ENCODE measurements at places on chromosomes 7 and 10. TPM values are rescaled to one million over a fixed set of nuclear protein-coding genes. Genes with fewer than 3 reads are reported as not detected.

ACSM6 gene
- total RNA-seq = not detected

SPDYE6 gene
- total RNA-seq = not detected

TECPR1 gene
- total RNA-seq = 42.1 TPM

SLC26A5 gene
- total RNA-seq = not detected

PKD2L1 gene
- total RNA-seq = not detected

LRRN3 gene
- total RNA-seq = 4.6 TPM

ZNF425 gene
- total RNA-seq = 1.4 TPM

PUS7 gene
- total RNA-seq = 34.3 TPM

AZGP1 gene
- not detected for total RNA-seq

GDF10 gene
- not detected for total RNA-seq

WDFY4 gene
- total RNA-seq = not detected

DNA sequence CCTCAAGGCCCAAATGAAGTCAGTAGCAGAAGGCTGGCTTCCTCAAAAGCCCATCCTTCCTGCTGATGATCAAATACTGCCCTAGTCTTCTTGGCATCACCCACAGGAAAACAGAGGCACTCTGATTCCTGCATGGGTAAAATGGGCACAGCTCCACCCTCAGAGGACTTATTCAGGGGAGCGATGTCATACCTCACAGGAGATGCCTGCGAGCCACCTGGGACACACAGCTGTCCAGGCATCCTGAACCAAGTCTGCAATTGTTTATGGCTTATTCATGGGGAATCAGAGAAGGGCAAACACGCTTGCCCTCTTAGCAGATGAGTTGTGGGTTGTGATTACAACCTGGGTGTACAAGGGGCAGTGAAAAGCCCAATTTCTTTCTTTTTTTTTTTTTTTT, 22.0 kb upstream of the LMTK2 start:
- no peak for DNase-seq

- DNase-seq = no peak
Measured at GRCh38 chr7:105210721-105211205, 178.0 kb downstream of the SRPK2 start.

DNA sequence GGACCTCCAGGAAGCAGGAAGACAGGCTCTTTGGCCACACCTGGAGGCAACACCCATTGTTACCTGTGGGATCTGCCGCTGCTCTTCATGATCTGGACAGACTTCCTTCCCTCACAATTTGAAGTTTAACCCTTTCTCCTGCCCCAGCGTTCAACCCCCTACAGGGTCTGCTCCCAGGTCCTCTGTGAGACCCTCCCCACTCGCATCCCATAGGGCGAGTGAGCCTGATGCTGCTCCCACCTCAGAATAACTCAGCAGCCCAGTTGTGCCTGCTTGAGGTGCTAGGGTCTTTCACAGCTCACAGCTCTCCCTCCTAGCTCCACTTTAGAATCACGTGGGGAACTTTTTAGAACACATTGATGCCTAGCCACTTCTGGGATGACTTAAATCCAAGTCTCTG, 61.8 kb upstream of the C10orf90 start:
- no peak for DNase-seq

DNA sequence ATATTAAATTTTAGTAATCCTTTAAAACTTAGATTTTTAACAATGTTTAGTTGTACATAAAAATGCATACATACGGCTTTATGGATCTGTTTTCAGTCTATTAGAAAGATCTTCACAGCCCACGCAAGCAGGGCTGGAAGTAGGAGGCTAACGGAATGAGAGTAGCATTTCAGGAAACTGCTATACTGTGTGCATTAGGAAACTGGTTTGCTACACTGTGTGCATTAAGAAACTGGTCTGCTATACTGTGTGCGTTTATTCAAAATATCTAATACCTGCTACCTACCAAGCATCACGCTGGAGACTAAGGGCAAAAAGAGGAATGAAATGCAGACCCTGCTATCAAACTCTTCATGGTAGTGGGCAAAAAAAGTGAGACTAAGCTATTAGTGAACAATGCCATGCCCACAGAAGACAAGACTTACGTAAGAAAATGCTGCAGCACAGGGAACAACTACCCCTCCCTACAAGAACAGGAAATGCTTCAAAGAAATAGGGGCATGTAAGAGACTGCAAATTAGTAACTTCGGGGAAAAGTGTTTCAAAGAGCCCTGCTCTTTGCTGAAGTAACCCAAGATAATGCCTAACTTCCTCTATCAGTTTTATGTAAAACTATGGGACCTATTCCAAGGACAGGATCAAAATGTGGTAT, 11.3 kb downstream of the RAB11FIP2 start:
- DNase-seq = no peak

GRCh38 chr10:78407009-78407711, 373.5 kb downstream of the RPS24 start:
- peak; percentile 74 for DNase-seq

DNA sequence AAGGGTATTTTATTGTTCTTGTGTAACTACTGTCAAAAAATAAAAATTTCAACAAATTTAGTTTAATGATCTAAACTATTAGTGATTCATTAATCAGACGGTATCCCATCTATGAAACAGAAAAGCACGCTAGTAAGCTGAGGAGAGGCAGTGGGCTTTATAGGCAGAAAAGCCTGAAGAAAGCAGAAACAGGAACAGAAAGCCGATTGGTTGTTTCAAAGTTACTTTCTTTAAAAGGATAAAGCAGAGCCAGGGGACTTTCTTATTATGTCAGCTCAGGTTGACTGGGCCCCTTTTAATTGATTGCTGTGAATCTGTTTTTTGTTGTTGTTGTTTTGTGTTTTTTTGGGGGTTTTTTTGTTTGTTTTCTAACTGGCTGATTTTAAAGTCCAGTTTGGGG, 105.5 kb downstream of the TES start:
- no peak for DNase-seq

- DNase-seq = no peak
Measured at GRCh38 chr10:45453639-45454255, 79.7 kb downstream of the ALOX5 start.

DNA sequence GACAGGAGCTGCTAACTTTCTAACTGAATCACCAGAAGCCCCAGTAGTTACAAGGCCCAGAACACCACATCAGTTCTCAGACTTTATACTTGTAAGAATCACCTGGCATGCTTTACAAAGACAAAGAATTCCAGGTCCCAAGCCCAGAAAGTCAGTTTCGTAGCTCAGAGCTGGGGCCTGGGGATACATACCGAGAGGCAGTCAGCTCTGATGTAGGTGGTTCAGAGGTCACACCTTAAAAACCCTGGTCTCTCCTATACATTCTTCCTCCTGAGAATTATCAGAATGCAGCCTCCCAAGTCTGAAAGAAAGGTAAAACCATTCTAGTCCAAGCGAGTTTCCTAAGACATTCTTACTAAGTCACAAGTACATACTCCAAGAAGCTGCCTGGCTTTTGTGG, 2.3 kb downstream of the GRB10 start:
- no peak for DNase-seq

DNA sequence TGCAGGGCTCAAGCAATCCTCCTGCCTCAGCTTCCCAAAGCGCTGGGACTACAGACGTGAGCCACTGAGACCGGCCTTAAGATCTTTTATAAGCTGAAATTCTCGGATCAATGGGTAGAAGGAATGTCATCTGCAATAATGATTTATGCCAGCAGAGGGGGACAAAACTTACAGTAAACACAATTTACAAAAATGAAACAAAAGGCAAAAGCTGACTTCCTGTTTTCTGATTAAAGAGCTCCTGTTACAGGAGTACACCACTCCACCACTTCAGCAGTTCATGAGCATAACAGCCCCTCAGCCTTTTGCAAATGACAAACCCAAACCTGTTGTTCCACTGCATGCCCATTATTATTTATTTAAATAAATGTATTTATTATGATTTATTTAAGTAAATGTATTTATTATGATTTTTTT, 88.5 kb upstream of the ATP6V0A4 start:
- DNase-seq = peak; percentile 68

DNA sequence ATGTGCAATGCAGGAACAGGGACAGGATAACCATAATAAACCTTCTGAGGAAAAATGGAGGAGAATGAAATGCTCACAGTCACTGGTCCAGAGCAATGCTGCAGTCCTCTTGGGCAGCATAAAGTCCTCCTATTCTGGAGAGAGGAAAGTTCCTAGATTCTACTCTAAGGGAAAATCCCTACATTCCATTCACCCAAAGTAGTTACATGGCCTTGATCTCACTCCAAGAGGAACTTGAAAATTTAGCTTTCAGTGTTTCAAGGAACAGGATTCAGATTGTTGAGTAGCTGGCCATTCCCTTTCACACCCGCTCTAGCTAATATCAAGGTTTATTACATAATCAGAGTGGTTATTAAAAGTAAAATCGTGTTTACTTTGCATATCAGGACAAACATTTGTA, 168.3 kb downstream of the CHRM2 start:
- no peak for DNase-seq

- DNase-seq = no peak
Measured at GRCh38 chr10:31018962-31019361, 12.7 kb downstream of the ZNF438 start.

GRCh38 chr10:26801831-26802230, 58.9 kb downstream of the ABI1 start:
- DNase-seq = no peak

GRCh38 chr7:137462847-137463246, 119.3 kb upstream of the PTN start:
- no peak for DNase-seq

GRCh38 chr10:88966797-88967196, 14.2 kb upstream of the ACTA2 start:
- DNase-seq = no peak

DNA sequence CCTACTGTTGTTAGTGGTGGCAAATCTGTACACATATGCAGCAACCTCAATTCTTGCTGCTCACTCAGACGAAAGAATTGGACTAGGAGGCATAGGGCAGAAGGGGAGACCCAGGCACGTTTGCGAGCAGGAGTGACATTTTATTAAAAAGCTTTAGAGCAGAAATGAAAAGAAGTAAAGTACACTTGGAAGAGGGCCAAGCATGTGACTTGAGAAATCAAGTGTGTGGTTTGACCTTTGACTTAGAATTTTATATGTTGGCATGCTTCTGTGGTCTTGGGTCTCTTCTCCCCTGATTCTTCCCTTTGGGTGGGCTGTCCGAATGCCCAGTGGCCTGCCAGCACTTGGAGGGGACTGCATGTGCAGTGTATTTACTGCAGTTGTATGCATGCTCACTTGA, 205.5 kb upstream of the SEMA3D start:
- no peak for DNase-seq

DNA sequence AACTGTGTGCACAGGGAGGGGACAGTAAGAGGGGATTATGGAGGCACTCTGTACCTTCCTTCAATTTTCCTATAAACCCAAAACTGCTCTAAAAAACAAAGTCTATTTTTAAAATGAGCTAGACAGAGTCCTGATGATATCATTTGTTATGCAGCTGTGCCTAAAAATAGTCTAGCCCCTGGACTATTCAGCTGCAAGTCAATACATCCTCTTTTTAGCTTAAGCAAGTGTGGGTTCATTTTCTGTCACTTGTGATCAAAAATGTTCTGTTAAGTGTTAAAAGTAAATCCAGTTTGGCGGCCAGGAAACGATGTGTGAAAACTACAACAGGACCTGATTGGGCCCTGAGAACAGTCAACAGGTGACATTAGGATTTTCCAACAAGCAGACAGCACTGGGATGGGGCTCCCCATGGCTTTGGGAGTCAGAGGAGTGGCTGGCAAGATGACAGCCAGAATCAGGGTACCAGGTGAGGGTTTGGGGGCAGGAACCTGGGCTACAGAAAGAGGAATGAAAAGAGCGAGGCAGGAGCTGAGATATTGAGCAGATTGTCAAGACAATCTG, 33.9 kb downstream of the FAM107B start:
- DNase-seq = no peak

DNA sequence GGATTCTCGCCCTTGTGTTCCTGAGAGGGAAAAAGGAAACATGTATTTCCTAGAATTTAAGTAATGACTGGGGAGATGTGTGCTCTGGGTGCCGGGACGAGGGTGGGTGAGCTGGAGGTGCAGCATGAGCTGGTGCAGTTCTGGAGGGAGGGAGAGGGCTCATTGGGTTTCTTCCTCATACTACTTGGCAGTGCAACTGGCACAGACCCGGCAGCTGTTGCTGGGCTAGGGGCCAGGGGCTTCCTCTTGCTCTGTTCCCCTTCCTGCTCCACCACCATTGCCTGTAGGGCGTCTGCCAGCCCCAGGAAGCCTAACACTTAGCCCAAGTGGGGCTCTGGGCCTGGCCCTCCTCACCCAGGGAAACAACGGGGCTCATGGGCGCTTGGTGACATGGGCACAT, 5.9 kb downstream of the RET start:
- DNase-seq = no peak

GRCh38 chr7:98365863-98366561, 34.9 kb downstream of the BAIAP2L1 start:
- DNase-seq = no peak

DNA sequence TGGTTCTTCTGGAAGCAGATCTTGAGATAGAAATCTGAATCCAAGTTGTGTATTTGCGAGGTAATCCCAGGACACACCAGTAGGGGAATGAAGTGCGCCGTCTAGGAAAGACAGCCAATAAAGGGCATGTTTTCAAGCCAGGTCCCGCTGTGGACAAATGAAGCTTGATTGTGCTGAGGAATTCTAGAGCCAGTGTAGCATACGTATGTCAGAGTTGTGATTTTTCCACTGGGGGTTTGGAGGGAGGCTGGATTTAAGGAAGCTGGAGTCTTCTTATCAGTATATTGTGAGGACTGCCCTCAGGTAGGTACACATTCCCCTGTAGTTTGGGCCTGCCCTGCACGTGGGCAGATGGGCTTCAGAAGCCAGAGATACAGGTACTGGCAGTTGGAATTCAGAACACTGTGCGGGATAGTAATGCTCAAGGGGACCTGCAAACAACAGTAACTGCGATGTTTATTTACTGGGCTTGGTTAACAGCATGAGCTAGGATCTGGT, 50.9 kb downstream of the GALNT11 start:
- no peak for DNase-seq

- no peak for DNase-seq
Measured at GRCh38 chr10:27687743-27688142, 57.9 kb downstream of the MKX start.

DNA sequence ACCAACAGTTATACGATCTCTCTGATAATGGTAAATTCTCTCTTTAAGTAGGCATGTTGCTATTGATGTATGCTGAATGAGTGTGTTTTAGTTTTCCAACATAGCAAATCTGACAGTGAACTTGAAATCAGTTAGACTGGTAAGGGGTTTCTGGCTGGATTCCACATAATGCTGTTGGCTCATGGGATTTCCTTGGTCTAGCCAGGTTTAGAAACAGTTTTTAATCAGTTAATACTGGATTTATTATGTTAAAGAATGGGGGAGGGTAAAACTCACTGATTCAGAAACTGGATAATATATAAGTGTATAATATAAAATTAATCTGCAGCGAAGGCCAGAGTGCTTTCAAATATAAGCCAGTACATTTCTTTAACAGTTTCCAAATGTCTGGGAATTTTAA, 55.6 kb downstream of the PCDH15 start:
- no peak for DNase-seq

- DNase-seq = no peak
Measured at GRCh38 chr10:88108115-88108610, 244.7 kb downstream of the PTEN start.

- no peak for DNase-seq
Measured at GRCh38 chr10:33125522-33126517, 167.8 kb upstream of the ITGB1 start.

Measured in natural killer cell treated with Interleukin-12 subunit alpha and Interleukin-12 subunit beta and Interleukin-15 and Interleukin-18, amount 100 ng/mL, for 72 hours (primary cell).